ENCODE measurements at places on chromosomes 11 and 22.
A peak's percentile ranks its signal among the peaks of the same experiment; 100 is the strongest.

GRCh38 chr11:67410984-67411784 lies 4.3 kb upstream of the CARNS1 start:
- no peak for DNase-seq

GRCh38 chr22:23481369-23481768 lies 98.7 kb downstream of the IGLL1 start:
- no peak for DNase-seq

- DNase-seq = no peak
Observed at GRCh38 chr22:50737728-50738648, at the start of gene ACR. Gene ACR (plus strand): TSS chr22:50738204. CDS start chr22:50738236, 32 bp downstream.

GRCh38 chr11:124470561-124471227 lies 25.2 kb upstream of the OR8B8 start:
- peak; percentile 70 for DNase-seq

- no peak for DNase-seq
Observed at GRCh38 chr11:60939855-60940254, 12.1 kb downstream of the SLC15A3 start.

DNA sequence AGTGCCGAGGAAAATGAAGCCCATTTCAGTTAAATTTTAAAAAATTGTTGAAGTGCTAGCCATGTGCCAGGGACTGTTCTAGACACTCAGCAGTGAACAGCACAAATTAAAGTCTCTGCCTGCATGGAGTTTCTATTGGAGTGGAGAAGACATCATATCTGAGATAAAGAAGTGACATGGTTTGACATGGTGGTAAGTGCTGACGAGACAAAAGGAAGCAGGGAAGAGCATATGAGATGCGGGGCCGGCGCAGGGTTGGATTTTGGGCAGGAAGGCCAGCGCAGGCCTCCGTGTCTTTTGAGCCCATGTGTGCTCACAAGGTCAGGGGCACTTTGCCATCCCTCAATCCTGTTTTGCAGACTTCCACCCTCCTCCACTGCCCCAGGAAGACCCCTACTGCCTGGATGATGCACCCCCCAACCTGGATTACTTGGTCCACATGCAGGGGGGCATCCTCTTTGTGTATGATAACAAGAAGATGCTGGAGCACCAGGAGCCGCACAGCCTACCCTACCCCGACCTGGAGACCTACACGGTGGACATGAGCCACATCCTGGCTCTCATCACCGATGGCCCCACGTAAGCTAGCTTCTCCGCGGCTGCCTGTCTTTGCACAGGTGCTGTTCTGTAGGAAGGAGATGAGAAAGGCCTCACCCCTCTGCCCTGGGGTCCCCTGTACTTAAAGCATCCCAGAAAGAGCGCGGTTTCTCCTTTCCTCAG lies 29.6 kb downstream of the AMPD3 start:
- no peak for DNase-seq
